ENCODE measurements at places on chromosomes 7 and 10. TPM values are rescaled to one million over a fixed set of nuclear protein-coding genes. Genes with fewer than 3 reads are reported as not detected.
A peak's percentile ranks its signal among the peaks of the same experiment; 100 is the strongest.

GRCh38 chr10:122327237-122328206 is 47.0 kb upstream of the PLEKHA1 start:
- DNase-seq: no peak

- peak; percentile 34 for DNase-seq
Measured at GRCh38 chr10:84138478-84139125, 707 bp upstream of the GHITM start.

DNA sequence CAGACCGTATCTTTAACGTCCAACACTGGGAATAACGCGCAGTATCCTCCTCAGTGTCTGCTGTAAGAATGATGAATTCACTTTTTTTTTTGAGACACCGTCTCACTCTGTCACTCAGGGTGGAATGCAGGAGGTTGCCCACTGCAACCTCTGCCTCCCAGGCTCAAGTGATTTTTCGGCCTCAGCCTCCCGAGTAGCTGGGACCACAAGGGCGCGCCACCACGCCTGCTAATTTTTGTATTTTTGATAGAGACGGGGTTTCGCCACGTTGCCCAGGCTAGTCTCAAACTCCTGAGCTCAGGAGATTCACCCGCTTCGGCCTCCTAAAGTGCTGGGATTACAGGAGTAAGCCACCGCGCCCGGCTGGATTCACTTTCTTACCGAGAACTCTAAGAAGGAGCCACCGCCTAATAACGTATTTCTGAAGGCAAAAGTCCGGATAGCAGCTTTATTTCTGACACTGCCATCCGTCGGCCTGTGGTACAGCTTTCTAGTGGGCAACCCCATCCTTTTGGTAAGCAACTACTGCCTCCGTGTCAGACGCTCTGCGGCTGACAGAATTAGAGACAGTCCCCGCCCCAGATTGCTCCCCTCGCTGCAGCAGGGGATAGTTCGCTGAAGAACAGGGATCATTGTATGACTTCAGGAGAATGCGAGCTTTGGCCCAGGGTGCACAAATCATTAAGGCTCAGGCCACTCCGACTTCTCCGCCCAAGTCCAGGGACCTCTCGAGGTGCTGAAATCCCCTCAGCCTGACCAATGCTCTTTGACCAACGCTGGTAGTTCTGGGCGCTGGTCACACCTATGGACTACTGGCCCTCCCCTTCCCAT is 662 bp downstream of the POLR3A start:
- DNase-seq: no peak

UTF1 gene
- not detected for total RNA-seq

AKR1C8 gene
- not detected for total RNA-seq

DNA sequence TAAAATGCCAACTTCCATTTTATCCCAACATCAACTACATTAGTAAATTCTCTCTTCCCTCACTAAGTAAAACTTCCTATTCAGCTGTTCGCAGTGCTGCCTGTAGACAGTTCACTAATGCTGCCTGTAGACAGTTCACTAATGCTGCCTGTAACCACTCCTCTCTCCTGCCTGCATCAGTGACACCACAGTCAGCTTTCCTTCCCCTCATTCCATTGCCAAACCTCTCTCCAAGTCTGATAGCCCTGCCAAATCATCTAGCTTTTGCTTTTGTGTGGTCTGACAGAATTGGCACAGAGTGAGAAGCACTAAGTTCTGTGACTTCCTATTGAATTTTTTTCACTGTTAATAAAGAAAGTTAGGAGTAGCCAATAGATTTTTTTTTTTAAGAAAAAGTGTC is 43.0 kb upstream of the MACC1 start:
- no peak for DNase-seq

DNA sequence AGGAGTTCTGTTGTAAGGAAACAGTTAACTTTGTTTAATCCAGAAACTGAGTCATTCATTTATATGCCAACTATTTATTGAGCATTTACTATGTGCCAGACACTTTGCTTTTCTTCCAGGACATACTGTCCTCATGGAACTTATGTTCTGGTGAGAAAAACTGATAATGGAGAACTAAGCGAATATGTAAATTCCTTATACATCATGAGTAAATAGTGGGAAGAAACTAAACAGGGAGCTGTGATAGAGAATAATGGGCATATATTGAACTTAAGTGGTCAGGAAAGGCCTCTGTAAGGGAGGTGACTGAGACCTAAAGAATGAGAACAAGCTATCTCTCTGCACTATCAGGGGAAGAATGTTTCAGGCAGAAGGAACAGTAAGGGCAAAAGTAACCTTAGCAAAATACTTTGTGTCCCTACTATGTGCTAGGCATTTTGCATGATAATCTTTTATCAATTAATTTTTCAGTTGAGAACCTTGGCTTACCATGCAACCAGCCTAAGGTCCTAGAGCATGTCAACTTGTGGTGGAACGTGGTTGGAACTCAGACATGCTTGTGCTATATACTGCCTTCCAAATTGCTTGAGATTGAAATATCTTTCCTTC is 45.4 kb downstream of the ST7 start:
- no peak for DNase-seq

ZNF37A gene
- total RNA-seq: 30.7 TPM

UCN3 gene
- total RNA-seq: 0.52 TPM

DNA sequence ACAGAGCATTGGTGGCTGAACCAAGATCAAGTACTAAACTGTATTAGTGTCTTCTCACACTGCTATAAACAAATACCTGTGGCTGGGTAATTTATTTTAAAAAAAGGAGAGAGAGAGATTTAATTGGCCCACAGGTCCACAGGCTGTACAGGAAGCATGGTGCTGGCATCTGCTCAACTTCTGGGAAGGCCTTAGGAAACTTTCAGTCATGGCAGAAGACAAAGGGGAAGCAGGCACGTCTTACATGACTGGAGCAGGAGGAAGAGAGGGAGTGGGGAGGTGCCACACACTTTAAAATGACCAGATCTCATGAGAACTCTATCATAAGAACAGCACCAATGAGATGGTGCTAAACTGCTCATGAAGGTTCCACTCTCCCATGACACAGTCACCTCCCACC is 95.2 kb upstream of the JCAD start:
- DNase-seq: no peak

GRCh38 chr7:117992635-117993376 is 119.6 kb upstream of the CTTNBP2 start:
- no peak for DNase-seq

COG5 gene
- total RNA-seq: 47.4 TPM

DNA sequence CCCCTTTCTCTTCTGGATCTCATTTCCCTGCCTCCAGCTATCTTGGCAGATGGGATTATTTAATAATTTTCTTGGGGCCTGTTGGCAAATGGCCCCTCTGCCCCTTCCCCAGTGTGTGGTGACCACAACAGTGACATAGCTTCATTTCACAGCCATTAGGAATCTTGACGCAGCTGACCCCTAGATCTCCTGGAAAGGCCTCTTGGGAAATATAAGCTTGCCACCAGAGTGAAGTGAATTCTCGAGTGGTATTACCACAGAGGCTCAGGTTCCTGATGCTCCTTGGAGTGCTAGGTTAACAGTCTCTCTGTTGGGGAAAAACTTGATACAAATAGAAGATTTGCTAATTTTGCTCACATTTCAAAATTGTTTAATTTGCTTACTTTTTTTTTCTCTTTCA is 57.8 kb downstream of the AUTS2 start:
- DNase-seq: no peak

GRCh38 chr7:77349141-77349540 is 67.0 kb downstream of the GSAP start:
- DNase-seq: no peak

Measured in dorsolateral prefrontal cortex (tissue), 122 donors.